Mesenteric fat pad (tissue), 1 donor: ENCODE measurements at places on chromosomes 2 and 18. TPM values are rescaled to one million over a fixed set of nuclear protein-coding genes. Genes with fewer than 3 reads are reported as not detected.

DNA sequence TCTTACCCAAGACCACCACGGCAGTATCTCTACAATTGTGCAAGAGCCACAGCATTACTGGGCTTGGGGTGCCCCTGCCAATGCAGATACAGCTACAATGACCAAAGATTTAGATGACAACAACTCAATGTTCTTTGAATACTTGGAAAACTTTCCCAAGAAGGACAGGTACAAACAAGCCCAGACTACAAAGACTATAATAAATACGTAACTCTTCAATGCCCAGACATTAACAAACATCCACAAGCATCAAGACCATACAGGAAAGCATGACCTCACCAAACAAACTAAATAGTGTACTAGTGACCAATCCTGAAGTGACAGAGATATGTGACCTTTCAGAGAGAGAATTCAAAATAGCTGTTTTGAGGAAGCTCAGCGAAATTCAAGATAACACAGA is 62.8 kb downstream of the ICA1L start:
- DNase-seq = no peak

The RUFY4 gene
- 0.42 TPM for total RNA-seq

- DNase-seq = no peak
These were observed 135.0 kb downstream of the INHBB start for GRCh38 chr2:120480903-120481445.

DNA sequence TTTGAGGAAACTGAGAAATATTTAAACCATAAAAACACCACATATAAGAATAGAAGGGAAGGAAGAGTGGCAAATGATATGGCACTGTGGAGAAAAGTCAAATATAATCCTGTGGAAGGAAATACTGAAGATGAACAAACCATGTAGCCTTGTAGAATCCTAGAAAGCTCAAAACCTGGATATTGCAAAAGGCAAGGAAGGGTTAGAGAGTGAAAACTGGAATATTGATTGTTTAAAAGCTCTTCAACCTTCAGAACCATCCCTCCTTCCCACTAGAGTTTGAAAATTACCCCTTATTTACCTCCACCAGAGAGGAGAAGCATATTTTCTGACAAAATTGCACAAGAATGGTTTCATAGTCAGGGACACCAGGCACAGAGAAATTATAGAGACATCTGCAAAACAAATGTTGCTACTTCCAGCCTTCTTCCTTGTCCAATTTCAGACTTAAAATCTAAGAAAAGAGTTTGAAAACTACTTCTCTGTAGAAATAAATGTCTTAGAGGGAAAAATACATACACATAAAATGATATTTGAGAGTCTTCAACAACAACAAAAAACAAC is 48.0 kb downstream of the ANTXR1 start:
- no peak for DNase-seq

GRCh38 chr2:46226620-46227019 is 70.6 kb upstream of the EPAS1 start:
- DNase-seq = no peak

- no peak for DNase-seq
These were observed 51.3 kb downstream of the SEPTIN10 start for GRCh38 chr2:109562421-109562820.

- no peak for DNase-seq
These were observed 18.7 kb downstream of the FEZ2 start for GRCh38 chr2:36579297-36579664.

DNA sequence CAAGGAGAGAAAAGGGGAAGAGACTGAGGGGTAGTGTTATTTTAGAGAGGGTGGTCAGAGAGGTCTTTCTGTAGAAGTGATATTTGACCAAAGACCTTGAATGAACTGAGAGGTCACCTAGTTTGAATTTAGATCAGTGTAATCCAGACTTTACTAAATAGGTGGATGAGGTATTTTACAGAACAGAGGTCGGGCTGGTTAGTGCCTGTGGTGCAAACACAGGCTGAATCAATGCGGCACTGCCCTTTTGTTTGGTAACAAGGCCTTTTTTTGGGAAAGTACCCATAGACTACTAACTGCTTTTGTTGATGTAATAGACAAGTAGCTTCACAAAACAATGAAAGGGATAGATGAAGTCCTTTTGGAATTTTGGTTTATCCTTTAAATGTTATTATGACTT is 15.9 kb downstream of the RAPGEF4 start:
- DNase-seq = no peak

DNA sequence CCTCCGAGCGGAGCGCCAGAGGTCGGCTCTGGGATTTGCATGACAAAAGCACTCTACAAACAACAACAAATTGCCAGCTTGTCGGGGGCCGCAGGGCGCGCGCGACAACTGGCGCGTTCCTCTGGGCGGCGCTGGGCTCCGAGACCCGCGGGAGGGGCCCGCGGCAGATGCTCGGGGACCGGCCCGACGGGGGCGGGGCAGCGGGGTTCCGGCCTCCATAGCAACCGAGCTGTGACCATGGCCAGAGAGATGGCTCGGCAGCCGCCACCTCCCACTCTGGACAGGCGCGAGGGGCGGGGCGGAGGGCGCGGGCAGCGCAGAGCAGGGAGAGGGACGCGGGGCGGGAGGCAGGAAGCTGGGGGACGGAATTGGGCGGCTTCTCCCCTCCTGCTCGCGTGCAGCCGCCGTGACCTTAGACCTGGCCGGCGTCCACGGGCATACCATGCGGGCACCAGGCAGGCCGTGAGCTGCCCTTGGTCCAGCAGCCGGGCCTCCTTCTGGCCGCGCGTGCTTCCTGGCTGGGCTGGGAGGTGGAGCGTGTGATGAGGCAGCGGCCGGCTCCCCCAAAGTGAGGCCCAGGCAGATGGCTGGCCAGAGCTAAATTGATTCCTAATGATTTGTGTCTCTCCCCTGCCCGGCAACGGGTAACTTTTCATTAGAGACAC is 171.5 kb downstream of the CELF4 start:
- no peak for DNase-seq
